ENCODE measurements at places on chromosomes 1 and 21.

- DNase-seq, result peak; percentile 52
Measured at GRCh38 chr1:202143768-202144401, 652 bp downstream of the ARL8A start.

GRCh38 chr1:226993814-226994585 lies 53.9 kb downstream of the COQ8A start:
- no peak for DNase-seq

GRCh38 chr21:16568244-16568643 lies 838.5 kb downstream of the USP25 start:
- no peak for DNase-seq

DNA sequence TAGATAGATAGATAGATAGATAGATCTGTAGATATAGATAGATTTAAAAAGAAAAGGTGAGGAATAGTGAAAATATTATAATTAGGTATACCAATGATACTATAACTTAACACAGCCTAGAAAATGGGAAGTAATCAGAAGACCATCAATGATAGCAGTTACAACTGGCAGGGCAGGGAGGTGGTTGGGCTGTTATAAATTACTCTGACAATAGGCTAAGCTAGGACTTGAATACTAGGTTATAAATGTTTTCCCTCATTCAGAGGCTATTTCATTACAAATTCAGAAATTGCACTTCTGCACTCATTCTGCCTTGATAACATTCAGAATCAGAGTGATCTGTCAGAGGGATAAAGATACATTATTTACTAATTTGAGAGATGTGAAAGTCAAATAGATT lies 273.4 kb upstream of the PLD5 start:
- DNase-seq, result no peak

DNA sequence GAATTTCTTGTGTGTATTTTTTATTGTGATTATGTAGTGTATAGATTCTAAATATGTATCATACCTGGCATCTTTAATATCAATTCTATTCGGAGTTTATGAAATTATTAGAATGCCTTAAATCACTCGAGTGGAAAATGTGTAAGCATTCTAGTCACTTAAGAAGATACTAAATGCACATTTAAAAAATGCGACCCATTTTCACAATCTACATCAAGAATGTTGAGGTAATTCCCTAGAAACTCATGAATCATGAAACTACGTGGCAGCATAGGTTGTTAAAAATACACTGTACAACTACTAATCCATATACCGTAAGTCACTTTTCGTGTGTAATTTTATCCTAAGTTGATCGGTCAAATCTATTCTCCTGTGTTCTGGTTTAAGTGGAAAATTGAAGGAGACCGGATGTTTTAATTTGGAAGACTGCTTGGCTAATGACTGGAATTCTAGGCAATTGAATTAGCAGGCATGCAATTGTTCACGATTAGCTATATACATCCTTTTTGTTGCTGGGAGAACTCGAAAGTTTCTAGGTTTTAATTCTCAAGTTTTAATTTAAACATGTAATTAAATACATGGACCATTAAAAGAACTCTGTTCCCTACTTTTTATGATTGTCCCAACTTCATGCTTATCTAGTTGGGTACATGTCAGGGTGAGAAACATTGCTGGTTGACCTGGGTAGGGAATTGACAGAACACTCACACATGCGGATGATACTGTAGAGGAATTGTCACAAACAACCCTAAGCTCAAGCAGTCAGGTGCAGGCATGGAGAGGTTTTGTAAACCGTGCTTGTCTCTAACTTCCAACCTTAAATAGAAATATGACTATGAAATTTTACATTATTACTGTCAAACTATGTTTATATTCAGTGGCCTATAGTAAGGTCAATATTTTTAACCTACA lies 6.6 kb downstream of the ZBTB18 start:
- DNase-seq, result no peak

DNA sequence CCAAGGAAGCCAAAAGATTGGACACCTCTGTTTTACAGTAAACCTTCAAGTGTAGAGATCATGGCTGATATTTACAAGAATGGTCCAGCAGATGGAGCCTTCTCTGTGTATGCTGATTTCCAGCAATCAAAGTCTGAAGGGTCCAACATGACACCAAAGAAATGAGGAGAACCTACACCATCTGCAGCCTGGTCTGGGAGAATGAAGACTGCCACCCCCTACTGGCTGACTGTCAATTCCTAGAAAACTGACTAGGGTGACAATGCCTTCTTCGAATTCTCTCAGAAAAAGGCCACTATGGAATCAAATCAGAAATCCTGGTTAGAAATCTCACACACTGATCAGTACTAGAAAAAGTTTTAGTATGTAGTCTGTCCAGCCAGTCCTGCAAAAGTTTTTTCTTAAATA lies 83.3 kb downstream of the CDC42BPA start:
- DNase-seq, result no peak

DNA sequence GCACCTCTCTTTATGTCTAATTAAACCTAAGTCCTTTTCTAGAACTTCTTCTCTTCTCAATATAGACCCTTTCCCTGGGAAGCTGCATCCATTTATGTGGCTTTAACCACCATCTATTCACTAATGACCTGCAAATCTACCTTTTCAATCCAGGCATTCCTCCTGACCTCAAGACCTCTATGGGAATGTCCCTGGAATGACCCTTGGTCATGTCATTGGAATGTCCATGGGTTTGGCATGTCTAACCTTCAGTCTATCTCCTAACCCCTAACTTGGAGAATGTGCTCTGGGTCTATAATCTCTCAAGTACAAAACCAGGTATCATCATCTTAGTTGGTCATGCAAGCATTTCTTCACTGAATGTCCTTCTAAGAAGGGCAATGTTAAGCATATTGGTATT lies 196.1 kb downstream of the KCNH1 start:
- DNase-seq, result no peak

DNA sequence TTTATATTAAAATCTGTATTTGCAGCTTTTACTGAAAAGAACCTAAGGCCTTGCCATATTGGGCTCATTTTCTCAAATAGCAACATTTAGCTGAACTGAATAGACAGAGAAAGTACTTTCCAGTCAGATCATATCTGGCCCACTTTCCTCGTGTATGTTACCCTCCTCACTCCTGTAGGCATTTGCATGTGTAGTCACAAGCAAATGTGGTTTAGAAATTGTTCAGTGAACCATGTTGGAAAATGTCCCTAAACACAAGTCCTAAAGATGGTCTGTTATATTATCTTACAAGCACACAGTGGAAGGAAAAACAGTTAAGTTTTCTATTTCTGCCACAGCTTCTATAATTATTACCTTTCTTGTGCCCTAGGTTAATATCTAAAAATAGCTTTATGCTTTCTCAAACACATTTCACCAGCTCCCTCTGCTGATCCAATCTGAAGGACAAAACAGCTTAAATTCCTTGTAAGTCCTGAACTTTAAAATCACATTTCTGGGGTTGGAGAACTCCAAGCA lies 606 bp upstream of the FMO4 start:
- DNase-seq, result no peak

- no peak for DNase-seq
Measured at GRCh38 chr1:28832966-28833365, 21.0 kb downstream of the OPRD1 start.

GRCh38 chr1:4084048-4084431 lies 184.0 kb upstream of the C1orf174 start:
- DNase-seq, result no peak

DNA sequence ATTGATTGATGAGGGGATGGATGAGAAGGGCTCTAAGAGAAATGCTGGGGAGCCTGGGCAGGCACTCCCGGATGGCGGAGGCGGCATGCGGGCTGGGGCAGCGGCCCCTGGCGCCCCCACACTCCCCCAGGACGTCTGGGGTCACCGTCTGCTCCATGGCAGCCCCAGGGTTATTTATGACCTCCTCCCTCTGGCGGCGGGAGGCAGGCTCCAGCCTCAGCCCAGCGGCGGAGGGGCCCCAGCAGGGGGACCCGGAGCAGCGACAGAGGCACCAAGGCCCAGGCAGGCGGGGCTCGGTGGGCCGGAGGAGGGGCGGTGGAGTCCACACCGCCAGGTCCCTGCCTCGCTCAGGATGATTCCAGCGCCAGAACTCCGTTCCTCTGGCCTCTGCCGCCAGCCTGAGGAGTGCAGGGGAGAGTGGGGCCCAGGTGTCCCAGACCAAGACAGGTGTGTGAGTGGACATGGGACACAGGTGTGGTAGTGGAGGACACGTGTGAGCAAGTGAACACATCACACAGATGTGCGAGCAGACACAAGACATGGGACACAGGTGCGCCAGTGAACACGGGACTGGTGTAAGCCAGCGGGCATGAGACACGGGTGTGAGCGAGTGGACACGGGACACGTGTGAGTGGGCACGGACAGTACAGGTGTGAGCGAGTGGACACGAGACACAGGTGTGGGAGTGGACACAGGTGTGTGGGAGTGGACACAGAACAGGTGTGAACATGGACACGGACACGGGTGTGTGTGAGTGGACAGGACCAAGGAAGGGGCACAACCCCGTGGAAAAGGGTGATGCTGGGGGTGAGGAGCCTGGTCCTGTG lies 2.5 kb upstream of the SAMD11 start:
- DNase-seq, result peak; percentile 55

DNA sequence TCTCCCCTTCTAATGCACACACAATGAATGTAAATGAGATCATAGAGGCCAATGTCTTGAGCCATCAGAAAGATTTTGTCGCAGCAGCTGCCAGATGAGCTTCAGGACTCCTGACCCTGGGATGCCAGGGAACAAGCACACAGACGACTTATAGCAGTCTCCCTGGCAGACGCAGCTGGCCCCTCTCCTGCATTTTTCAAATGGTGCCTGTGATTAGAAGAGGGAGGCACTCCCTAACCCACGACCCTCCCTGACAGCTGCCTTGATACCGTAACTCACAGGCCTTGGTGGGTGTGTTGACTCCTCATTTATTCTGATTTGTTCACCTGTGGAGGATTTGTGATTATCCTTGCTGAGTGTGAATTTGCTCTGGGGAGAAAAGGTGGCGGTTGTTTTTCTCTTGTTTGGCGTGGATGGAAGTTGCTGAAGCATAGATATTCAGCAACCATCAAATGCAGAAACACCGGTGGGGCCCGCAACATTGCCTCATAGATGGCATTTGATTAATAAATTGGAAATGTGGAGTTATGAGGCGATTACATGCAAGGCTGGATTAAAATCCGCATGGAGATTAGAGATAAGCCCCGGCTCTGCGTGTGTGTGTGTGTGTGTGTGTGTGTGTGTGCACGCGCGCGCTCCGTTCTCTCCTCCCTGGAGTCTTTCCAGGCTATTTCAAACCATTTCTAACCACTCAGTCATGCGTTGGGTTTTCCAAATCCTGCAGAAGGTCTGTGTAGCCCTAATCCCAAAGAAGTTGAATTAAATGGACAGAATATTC lies 2.1 kb upstream of the RD3 start:
- DNase-seq, result no peak

DNA sequence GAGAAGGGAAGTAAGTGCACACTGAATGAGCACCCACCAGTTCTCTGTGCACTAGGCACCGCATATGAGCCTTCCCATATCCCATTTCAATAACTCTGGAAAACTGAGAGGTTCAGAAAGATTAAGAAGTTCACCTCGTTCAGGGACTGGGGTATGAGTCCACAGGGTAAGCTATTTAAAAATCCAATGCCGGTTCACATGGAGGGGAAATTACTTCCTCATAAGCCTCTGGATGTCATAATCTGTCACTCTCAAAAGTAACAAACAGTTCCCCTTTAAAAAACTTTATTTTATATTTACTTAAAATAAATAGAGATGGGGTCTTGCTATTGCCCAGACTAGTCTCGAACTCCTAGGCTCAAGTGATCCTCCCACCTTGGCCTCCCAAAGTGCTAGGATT lies 1.9 kb downstream of the OR2B11 start:
- no peak for DNase-seq

- no peak for DNase-seq
Measured at GRCh38 chr1:97803026-97803425, 117.8 kb downstream of the DPYD start.

- DNase-seq, result no peak
Measured at GRCh38 chr1:43543567-43543966, 12.9 kb downstream of the PTPRF start.

DNA sequence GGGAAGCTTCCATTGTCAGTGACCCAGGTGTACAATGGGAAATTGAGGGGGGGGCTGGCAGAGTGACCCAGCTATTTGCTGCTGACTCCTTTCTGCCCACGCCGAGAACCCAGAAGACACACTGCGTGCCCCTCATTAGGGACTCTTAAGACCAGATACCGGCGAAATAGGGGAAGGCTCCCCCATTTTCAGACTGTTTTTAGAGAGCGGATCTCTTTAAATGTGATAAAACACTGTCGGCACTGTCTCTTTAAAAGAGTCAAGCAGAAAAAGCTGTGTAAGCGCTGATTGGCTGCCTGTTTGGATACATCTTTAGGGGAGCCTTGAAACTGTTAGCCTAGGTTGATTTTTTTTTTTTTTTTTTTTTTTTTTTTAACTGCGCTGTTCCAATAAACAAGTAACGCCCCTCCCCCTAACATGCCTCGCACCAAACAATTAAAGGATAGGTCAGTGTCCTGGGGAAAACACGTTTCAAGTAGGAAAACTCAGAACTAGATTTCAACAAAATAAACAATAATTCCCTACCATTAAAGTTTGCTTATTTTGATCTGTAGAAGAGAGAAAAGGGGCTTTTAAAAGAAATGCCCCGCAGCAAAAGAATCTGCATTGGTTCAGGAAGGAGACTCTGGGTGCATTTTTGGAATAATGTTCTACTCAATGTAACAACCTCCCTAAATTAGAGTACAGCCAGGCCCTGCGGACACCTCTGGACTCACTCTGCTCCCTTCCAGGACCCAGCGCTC lies 1.4 kb upstream of the SSBP3 start:
- DNase-seq, result peak; percentile 67

GRCh38 chr1:114558544-114558943 lies 22.9 kb downstream of the BCAS2 start:
- no peak for DNase-seq

DNA sequence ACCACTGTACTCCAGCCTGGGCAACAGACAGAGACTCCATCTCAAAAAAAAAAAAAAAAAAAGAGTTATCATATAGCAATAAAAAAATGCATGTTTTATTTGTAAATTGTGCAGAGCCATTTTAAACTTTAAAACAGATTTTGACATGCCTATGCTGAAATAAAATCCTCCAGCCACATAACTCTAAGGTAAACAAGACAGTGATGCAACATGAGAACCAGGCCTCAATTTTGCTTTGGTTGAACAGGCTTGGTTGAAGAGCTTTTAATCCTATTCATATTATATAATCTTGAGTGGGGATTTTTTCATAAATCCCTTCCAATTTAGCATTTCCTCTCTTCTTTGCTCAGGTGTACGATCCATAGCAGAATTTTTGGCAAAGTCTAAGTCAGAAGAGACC lies 26.1 kb downstream of the ARMH1 start:
- DNase-seq, result no peak

DNA sequence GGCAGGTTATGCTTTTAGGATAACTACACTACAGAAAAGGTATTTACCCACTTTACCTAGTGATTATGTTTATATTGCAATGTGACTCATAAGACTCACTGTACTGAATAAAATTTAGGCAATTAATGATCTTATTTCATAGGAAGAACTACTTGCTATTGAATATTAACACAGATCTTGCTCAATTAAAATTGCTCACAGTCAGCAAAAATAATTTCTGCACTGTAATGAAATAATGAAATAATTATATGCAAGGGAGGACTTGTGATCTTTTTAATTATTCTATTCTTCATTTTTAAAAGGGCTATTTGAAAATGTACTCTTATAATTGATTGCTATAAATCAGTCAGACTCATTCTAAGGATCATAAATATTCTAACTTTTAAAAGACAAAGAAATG lies 48.0 kb upstream of the FOXD3 start:
- no peak for DNase-seq

GRCh38 chr21:27493542-27493941 lies 526.7 kb upstream of the ADAMTS5 start:
- no peak for DNase-seq

- no peak for DNase-seq
Measured at GRCh38 chr1:6496365-6496721, 4.9 kb upstream of the PLEKHG5 start.

All from CD4-positive, alpha-beta T cell treated with Interleukin-6 for 4 hours (primary cell).